Neural progenitor cell (in vitro differentiated cells): ENCODE measurements at places on chromosomes 7 and 10. TPM values are rescaled to one million over a fixed set of nuclear protein-coding genes. Genes with fewer than 3 reads are reported as not detected.

DNA sequence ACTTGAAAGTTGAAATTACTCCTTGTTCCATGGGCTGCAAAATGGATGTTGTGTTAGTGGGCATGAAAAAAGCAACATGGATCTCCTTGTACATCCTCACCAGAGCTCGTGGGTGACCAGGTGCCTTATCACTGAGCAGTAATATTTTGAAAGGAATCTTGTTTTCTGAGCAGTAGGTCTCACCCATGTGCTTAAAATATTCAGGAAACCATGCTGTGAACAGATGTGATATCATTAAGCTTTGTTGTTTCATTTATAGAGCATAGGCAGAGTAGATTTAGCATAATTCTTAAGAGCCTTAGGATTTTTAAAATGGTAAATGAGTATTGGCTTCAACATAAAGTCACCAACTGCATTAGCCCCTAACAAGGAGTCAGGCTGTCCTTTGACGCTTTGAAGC is 316.6 kb downstream of the TYW1 start:
- peaks cover 11% of the 10 kb centered on the region for H3K36me3 ChIP-seq
- H3K4me1 ChIP-seq: no peaks in the 10 kb centered on the region
- H3K4me3 ChIP-seq: no peak overlapping the region
- no peak overlapping the region for H3K27ac ChIP-seq

Gene AEBP1
- 4.5 and 16.7 TPM in 2 replicates for total RNA-seq

GRCh38 chr10:34629084-34629483 is 186.0 kb downstream of the PARD3 start:
- H3K36me3 ChIP-seq: no peaks in the 10 kb centered on the region
- H3K4me1 ChIP-seq: no peaks in the 10 kb centered on the region
- H3K27ac ChIP-seq: no peak overlapping the region

Gene AP3M1
- total RNA-seq: 47.2 and 58.3 TPM in 2 replicates

GRCh38 chr7:129457101-129457500 is 22.9 kb downstream of the STRIP2 start:
- H3K27ac ChIP-seq: no peak overlapping the region
- no peak overlapping the region for H3K4me3 ChIP-seq
- H3K36me3 ChIP-seq: no peaks in the 10 kb centered on the region
- H3K4me1 ChIP-seq: no peaks in the 10 kb centered on the region

- H3K4me3 ChIP-seq: no peak overlapping the region
- H3K4me1 ChIP-seq: no peaks in the 10 kb centered on the region
- H3K27me3 ChIP-seq: no peaks in the 10 kb centered on the region
- H3K36me3 ChIP-seq: no peaks in the 10 kb centered on the region
- DNase-seq: no peak
Measured at GRCh38 chr10:125936331-125936730, 40.0 kb downstream of the FANK1 start.

Gene KLF14
- total RNA-seq: not detected in 2 replicates

DNA sequence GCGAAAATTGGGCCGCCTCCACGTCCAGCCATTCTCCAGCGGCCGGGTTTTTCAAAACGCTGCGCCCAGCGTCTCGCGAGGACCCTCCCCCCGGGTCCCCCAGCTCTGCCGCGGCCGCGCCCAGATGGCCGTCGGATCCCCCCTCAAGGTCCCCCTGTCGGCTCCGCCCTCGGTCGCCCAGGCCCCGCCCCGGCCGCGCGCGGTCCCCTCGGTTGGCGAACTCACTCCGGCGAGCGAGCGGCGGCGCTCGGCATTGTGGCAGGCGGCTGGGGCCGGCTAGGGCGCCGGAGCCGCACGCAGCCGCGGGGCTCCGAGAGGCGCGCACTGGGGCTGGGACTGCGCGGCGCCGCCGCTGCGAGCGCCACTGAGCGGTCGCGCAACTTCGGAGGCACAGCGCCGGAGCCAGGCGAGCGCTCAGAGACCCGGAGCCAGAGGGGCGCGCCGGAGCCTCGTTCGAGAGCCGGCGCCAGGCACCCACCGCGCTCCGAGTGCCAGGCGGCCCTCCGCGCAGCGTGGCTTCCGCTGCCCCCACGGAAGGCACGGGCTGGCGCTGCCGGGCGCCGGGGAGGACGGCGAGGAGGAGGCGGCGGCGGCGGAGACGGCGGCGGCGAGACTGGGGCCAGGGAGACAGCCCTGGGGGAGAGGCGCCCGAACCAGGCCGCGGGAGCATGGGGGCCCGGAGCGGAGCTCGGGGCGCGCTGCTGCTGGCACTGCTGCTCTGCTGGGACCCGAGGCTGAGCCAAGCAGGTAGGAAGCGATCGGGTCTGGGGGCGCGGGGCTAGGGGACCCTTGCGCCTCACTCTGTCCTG is at the start of gene UNC5B:
UNC5B (plus strand) TSS at position 253 of the 809 bp plus-strand sequence; CDS start at position 669, 416 bp downstream.
- H3K4me1 ChIP-seq: peaks cover 47% of the 10 kb centered on the region
- DNase-seq: peak; percentile 98
- H3K27me3 ChIP-seq: peaks cover 49% of the 10 kb centered on the region
- no peaks in the 10 kb centered on the region for H3K36me3 ChIP-seq

- H3K27me3 ChIP-seq: no peaks in the 10 kb centered on the region
- DNase-seq: no peak
- no peaks in the 10 kb centered on the region for H3K36me3 ChIP-seq
- no peak overlapping the region for H3K27ac ChIP-seq
- peaks cover 11% of the 10 kb centered on the region for H3K4me1 ChIP-seq
Measured at GRCh38 chr7:36565792-36566356, 158.4 kb downstream of the AOAH start.

Gene AZGP1
- total RNA-seq: not detected in 2 replicates

Gene FBXL15
- 4.4 and 12.2 TPM in 2 replicates for total RNA-seq

DNA sequence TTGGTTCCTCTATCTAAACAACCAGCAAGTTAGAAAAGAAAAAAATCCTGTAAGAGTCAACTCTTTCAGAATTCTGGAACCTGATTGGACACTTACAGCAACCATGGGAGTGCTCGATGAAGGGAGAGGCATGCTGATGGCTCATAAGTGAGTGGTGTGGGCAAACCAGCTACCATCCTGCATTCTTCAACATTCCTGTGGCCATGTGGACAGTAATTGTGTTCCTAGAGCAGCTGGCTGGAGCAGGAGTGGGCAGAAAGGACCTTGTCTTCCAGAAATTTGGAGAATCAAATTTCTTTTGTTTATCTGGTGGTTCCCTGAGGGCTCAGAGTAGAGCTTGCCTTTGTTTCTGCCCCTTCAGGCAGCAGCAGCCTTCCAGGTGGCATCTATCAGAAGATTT is 22.5 kb upstream of the MYL7 start:
- H3K4me3 ChIP-seq: no peak overlapping the region
- H3K36me3 ChIP-seq: no peaks in the 10 kb centered on the region
- no peak overlapping the region for H3K27ac ChIP-seq
- peaks cover 12% of the 10 kb centered on the region for H3K4me1 ChIP-seq
- H3K27me3 ChIP-seq: no peaks in the 10 kb centered on the region

GRCh38 chr10:58064714-58065528 is 202.8 kb downstream of the IPMK start:
- H3K4me3 ChIP-seq: no peak overlapping the region
- H3K27me3 ChIP-seq: no peaks in the 10 kb centered on the region
- H3K27ac ChIP-seq: no peak overlapping the region

- no peak overlapping the region for H3K27ac ChIP-seq
- peaks cover 45% of the 10 kb centered on the region for H3K27me3 ChIP-seq
- H3K4me3 ChIP-seq: peak overlapping the region; percentile 19
- peak; percentile 63 for DNase-seq
Measured at GRCh38 chr10:132175907-132176581, 10.7 kb upstream of the DPYSL4 start.

- no peak for DNase-seq
- H3K4me3 ChIP-seq: no peak overlapping the region
- H3K4me1 ChIP-seq: peaks cover 17% of the 10 kb centered on the region
- H3K27me3 ChIP-seq: no peaks in the 10 kb centered on the region
- H3K27ac ChIP-seq: no peak overlapping the region
Measured at GRCh38 chr10:55353414-55353813, 552.4 kb upstream of the PCDH15 start.

Gene GDF10
- 0.28 and 1.6 TPM in 2 replicates for total RNA-seq

Gene UPK3B
- 0.12 TPM in 1 of 2 replicates, not detected in the other for total RNA-seq

DNA sequence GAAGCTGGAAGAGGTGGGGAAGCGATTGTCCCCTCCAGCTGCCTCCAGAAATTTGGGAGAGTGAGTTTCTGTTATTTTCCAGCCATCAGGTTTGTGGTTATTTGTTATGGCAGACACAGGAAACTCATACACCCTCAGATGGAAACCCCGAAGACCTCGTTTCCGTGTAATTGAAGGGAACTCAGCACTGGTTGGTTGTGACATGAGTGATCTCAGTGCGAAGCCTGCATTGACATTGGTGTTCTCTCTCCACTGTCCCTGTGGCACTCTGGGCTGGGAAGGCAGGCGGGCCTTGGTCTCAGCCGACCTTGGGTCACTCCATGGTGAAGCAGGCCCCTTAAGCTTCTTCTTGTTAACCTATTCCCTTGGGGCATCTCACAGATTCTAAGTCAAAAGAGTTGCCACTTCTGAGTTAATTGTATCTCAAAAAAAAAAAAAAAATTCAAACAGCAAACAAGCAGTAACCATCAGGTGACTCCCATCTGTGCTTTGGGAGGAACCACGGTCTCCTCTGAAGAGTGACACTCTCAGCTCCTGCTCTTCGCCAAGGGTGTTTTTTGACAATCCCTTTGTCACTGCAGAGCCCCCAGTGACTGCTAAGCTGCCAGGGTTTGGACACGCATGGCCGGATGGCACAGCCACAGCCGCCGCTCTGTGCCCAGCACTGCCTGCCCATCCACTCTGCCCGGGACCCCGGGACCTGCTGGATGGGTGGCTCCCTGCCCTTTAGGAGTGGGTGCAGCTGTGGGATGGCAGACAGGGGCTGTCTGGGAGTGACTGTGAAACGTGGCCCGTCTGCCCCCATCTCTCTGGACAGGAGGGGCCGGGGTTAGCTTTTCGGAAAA is 233.6 kb downstream of the PRPF18 start:
- peak overlapping the region; percentile 50 for H3K27ac ChIP-seq
- H3K4me1 ChIP-seq: peaks cover 23% of the 10 kb centered on the region
- no peaks in the 10 kb centered on the region for H3K36me3 ChIP-seq
- DNase-seq: no peak

Gene ZNF488
- total RNA-seq: not detected in 2 replicates

DNA sequence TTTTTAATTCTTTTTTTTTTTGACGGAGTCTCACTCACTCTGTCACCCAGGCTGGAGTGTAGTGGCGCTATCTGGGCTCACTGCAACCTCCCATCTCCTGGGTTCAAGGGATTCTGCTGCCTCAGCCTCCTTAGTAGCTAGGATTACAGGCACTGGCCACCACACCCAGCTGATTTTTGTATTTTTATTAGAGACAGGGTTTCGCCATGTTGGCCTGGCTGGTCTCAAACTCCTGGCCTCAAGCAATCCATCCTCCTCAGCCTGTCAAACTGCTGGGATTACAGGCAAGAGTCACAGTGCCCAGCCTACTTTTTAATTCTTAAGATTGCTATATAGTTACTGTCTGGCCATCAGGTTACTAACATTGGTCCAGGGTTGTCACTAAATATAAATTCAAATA is 59.6 kb downstream of the ZNF277 start:
- no peak for DNase-seq
- no peak overlapping the region for H3K27ac ChIP-seq
- H3K4me3 ChIP-seq: no peak overlapping the region
- H3K27me3 ChIP-seq: no peaks in the 10 kb centered on the region
- H3K36me3 ChIP-seq: no peaks in the 10 kb centered on the region

Gene LEP
- total RNA-seq: not detected in 2 replicates

GRCh38 chr7:148253629-148254028 is 336.9 kb upstream of the C7orf33 start:
- H3K27me3 ChIP-seq: no peaks in the 10 kb centered on the region
- no peak overlapping the region for H3K27ac ChIP-seq
- no peak for DNase-seq
- no peaks in the 10 kb centered on the region for H3K4me1 ChIP-seq
- H3K4me3 ChIP-seq: no peak overlapping the region

Gene ACSL5
- not detected in 2 replicates for total RNA-seq

GRCh38 chr10:52308251-52309031 is 5.6 kb upstream of the DKK1 start:
- no peaks in the 10 kb centered on the region for H3K36me3 ChIP-seq
- peaks cover 48% of the 10 kb centered on the region for H3K27me3 ChIP-seq
- H3K4me3 ChIP-seq: peak overlapping the region; percentile 54
- peak; percentile 92 for DNase-seq

DNA sequence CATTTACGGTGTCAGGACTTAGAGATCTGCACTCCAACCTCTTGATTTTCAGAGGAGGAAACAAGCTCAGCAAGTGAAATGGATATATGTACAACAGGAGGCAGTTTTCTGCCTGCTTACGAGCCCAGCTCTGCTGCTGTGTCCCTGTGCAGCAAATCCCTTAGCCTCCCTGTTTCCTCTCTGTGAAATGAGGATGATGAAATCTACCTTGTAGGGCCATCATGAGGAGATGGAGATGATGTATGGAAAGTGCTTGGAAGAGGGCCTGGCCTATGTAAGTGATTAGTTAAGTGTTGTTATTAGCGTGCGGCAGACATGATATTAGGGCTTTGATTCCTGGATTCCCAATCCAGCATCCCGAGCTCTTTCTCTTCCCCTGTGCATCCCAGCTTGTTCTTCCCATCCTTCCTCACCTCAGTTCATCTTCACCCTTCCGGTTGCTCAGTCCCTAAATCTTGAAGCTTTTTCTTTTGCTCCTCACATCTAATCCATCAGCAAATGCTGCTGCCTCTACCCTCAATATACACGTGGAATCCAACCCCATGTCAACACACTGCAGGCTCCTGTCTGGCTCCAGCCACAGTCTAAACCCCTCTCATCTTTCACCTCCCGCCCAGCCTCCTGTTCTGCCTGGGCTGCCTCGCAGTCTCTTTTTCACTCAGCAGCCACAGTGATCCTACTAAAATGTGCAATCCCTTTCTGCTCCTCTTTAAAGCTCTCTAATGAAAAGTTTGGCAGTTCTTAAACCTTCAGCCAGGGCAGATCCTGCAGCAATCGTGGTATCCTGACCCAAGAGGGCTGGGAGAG is 113.8 kb downstream of the MARCHF5 start:
- no peaks in the 10 kb centered on the region for H3K36me3 ChIP-seq
- no peak overlapping the region for H3K4me3 ChIP-seq
- peaks cover 10% of the 10 kb centered on the region for H3K4me1 ChIP-seq
- peak; percentile 23 for DNase-seq

Gene PDE1C
- 0.54 and 0.56 TPM in 2 replicates for total RNA-seq

DNA sequence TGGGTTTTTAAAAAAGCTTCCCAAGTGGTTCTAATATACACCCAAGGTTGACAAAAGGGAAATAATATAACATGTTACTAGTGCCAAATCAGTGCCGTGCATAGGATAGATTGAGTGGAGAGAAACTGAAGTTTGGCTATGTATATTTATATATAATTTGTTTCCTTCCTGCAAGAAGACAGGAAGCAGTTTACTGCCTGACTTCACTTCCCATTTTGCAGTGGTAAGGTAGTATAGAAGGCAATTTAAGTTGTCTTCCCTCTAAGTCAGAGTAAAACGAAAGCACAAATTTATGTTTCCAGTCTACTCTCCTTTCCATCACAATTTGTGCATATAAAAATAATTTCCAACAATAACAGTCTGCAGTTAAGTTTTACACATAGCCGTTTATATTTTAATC is 3.4 kb upstream of the HYCC1 start:
- H3K27me3 ChIP-seq: no peaks in the 10 kb centered on the region
- H3K4me3 ChIP-seq: no peak overlapping the region
- H3K27ac ChIP-seq: no peak overlapping the region
- DNase-seq: no peak
- H3K4me1 ChIP-seq: peaks cover 22% of the 10 kb centered on the region
- no peaks in the 10 kb centered on the region for H3K36me3 ChIP-seq
